ENCODE measurements at places on chromosomes 13 and 19.

- DNase-seq: no peak
These were observed 22.5 kb upstream of the ZNF845 start for GRCh38 chr19:53311044-53311443.

GRCh38 chr19:12035220-12036172, at the start of gene ZNF433:
Gene ZNF433 (minus strand): TSS chr19:12035679. CDS start chr19:12035539, 140 bp downstream.
- peak; percentile 91 for DNase-seq

- no peak for DNase-seq
These were observed 66.8 kb downstream of the TUBGCP3 start for GRCh38 chr13:112521073-112521685.

DNA sequence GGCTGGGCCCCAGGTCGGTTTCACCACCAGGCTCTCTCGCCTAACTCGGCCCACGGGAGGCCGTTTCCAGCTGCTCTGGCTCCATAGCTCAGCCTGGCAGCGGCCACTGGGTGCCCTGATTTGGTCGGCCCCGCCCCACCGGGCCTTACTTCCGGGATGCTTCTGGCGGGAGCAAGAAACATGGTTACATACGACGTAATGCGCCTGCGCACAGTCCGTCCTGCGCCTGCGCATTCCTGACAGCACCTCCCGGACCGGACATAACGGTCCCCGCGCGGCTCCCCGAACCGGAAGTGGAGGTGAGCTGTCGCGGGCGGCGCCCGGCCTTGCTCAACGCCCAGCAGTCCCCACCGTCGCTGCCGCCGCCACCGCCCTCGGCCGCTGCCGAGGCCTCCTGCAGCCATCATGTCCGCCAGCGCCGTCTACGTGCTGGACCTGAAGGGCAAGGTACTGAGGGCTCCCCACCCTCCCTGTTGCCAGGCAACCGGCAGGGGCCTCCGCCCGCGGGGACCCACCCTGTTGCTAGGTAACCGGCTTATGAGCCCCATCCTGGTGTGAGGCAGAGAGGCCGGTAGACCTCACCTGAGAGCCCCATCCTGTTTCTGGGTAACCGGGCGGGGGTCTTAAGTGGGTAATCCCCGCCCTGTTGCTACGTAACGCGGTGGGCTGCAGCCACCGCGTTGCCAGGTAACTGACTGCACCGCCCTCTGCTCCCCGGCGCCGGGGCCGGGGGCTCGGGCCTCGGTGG, at the start of gene AP1M1:
Gene AP1M1 (plus strand): TSS at position 290 of the 748 bp plus-strand sequence. CDS start 116 bp downstream, at position 406.
- peak; percentile 99 for DNase-seq

- DNase-seq: no peak
These were observed 3.5 kb upstream of the ATP11A start for GRCh38 chr13:112686364-112686763.

DNA sequence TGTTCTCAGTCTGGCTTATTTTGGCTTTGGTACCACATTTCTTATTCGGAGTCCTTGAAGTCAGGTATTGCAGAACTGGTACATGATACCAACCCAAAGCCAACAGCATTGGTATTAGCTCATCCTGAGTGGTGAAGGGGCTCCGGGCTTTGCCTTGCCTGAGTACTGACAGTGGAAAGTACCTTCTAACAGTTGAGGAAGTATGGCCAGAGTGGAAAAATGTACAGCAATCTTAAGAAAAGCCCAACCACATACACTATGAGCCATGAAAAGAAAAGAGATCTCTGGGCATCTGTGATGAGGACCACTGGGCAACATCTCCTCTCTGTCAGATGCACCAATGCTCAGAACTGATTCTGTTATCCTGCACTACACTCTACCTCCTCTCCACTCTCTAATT, 8.3 kb downstream of the LCP1 start:
- no peak for DNase-seq

GRCh38 chr13:93079294-93079693, 147.3 kb upstream of the GPC6 start:
- peak; percentile 6 for DNase-seq

DNA sequence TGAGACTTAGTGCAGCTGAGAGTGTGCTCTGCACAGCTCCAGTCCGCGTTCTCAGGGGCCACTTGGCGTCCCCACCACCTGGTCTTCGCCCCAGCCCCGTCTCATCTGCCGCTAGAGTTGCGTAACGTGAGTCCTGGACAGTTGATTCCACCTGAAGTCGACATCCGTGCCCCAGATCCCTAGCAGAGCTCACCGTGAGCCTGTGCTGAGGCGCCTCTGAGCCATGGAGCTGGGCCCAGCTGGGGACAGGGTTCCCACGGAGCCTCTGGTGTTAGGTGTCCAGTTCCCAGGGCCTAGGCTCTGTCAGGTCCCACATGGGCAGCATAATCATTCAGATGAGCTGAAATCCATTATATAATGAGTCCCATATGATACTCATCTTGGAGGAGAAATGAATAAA, 147.1 kb upstream of the SOX1 start:
- DNase-seq: no peak

DNA sequence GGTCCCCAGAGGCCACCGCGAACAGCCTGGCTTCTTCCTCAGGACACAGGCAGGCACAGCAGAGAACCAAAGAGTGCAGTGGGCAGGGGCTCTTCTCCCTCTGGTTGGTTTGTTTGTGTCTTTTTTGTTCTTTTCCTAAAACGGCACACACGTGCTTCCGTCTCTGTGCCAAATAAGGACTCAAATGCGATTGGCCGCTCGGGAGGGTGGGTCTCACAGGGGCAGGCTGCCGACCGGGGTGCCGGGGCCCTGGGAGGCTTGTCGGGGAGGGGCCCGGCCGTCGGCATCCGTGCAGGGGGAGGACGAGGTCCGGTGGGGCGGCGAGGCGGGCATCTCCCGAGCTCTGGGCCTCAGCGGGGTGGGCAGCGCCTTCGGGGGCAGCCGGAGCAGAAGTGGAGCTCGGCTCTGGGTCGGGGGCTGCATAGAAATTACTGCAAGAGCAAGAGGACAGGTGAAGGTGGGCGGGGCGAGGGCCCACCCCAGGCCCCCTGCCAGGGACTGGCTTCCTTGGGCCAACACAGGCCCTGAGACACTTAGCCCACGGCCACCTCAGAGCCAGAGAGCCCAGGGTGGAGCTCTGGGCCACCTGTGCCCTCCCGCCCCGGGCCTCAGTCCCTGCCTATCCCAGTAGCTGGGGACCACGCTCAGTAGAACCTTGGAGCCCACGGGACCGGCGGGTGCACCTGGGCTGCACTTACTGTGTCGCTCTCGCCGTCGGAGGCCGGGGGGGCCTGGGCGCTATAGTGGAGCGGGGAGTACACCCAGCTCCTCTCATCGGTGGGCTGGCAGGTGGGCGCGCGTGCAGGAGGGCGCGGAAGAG, 6.4 kb upstream of the CACTIN start:
- DNase-seq: no peak

DNA sequence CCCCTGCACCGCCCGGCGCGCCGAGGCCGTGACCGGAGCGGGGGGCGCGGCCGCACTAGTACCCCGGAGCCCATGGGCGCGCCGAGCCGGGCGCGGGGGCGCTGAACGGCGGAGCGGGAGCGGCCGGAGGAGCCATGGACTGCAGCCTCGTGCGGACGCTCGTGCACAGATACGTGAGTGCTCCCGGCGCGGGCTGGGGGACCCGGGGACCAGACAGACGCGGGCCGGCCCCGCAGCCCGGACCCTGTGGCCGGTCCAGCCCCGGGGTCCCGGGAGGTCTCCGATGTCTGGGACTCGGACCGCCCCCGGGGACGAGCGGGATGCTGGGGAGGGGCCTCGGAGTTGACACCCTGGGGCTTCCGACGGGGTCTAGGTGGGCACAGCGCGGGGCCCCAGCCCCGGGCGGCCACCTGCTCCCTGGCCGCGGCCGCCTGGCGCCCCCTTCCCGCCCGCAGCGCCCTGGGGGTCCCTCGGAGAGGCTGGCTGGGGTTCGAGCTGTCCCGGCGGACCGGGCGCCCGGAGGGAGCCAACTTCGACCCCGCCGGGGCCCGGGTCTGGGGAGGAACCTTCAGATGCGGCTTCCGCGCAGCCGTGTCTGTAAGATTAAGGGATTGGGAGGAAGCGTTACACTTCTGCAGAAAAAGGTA, 568 bp downstream of the ATP11A start:
- peak; percentile 75 for DNase-seq
